ENCODE measurements at places on chromosomes 2 and 18. TPM values are rescaled to one million over a fixed set of nuclear protein-coding genes. Genes with fewer than 3 reads are reported as not detected.
A peak's percentile ranks its signal among the peaks of the same experiment; 100 is the strongest.

GRCh38 chr2:40244251-40244650 lies 207.6 kb downstream of the SLC8A1 start:
- DNase-seq, result no peak

- no peak for DNase-seq
Measured at GRCh38 chr2:206127656-206128055, 31.6 kb downstream of the NDUFS1 start.

DNA sequence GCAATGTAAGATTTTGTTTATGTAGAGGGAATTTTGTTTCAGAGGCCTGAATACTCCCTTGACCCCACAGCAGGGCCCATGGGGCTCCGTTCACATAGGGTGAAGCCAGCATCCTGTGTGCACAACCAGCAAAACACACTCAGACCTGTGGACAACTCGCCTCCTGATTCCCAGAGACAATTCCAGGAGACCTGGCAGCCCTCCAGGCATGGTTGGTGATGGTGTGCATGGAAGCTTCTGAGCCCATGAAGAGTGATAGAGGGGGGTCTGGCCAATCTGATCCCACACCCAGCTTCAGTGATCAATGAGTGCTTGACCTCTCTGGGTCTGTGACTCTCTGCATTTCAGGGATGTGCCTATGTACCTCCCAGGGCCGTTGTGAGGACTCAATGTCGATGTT lies 91.0 kb upstream of the RAB6C start:
- no peak for DNase-seq

- DNase-seq, result no peak
Measured at GRCh38 chr18:21300035-21300907, 58.2 kb downstream of the GREB1L start.

GRCh38 chr2:106863387-106863786 lies 22.6 kb downstream of the ST6GAL2 start:
- no peak for DNase-seq

DNA sequence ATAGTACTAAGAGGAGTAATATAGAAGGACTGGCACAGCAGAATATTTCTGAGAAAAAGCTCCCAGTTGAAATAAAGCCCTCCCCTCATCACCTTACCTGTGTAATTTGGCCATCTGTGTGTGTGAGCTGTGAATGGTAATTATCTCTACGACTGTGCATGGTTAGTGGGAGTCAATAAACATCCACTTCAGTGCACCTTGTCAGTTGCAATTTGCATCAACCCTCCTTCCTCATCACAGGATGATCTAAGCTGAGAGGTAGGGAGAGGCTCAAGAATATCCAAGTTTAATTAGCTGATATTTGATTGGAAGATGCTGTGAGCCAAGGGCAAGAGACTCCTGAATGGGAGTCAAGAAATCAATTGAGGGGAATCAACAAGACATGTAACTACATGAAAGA lies 694.9 kb upstream of the KLHL29 start:
- no peak for DNase-seq

DNA sequence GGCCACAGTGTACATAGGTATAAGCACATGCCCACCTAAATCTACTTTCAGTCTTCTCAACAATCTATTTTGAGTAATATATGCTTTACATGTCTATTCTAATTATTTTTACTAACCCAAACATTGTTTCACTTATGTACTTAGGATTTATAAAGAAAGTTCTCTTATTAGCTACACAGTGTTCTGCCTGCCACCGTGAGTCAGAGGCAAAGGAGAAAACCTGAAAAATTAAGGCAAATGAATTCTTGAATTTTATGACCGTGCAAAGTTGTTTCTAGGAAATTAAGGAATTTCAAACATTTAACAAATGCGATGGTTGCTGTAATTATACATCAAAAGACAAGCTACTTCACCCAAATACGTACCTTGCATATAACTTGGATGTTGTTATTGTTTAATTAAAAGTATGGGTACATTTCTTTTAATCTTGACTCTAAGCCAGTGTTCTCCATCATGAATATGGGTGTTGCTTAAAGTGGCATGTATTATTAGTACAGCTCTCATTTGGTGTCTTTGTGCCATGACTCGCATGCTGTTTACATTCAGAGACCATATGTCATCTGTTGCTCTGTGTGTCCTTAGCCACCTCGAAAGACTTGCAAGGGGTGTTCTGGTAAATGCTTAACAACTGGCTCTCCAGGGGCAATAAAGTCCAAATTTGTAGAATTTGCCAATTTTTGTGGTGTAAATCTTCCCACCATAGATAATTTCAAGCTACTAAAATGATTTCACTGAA lies 154.3 kb upstream of the FN1 start:
- no peak for DNase-seq

- no peak for DNase-seq
Measured at GRCh38 chr18:10752382-10752781, 226.6 kb downstream of the NAPG start.

DNA sequence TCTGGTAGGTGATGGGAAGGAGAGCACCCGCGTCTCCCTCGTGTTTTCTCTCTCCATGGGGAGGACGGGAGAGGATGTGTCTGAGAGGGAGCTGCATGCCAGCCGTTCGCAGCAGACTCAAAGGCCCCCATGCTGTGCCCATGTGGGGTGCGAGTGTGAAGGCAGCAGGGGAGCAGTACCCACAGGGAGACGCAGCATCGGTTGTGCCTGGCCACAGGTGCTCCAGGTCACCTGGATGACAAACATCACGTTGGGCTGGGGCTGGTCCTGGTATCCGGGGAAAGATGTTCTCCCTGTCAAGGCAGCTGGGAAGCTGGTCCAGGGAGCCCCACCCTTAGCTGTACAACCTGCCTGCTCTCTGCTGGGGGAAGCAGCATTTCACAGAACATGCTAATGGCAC lies 119.5 kb upstream of the SALL3 start:
- DNase-seq, result no peak

DNA sequence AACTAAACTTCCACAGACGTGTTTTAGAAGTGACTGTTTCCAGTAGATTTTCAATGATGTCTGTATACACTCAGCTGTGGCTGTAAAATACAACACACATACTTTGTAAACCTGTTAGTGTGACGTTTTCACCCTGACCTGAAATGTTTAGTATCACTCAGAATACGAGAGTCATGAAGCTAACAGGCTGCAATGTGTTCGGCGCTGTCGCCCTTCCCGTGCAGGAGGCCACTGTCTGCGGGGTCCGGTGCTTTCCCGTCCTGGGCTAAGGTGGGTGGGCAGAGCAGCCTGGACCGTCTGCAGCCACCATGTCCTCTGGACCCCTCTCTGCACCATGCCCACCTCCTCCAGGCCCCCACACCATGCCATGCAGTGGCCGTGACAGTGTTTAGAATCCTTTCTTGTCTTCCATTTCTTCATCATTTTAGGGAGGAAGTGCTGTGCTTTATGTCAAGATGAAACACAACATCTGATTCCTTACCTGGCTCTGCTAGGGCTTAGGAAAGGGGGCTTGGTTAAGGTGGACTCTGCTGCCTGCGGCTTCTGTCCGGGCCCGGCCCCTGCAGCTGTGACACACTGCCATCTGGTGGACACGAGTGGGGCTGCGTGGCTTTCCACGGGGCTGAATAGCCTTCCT lies 53.8 kb upstream of the RBM44 start:
- DNase-seq, result peak; percentile 75

DNA sequence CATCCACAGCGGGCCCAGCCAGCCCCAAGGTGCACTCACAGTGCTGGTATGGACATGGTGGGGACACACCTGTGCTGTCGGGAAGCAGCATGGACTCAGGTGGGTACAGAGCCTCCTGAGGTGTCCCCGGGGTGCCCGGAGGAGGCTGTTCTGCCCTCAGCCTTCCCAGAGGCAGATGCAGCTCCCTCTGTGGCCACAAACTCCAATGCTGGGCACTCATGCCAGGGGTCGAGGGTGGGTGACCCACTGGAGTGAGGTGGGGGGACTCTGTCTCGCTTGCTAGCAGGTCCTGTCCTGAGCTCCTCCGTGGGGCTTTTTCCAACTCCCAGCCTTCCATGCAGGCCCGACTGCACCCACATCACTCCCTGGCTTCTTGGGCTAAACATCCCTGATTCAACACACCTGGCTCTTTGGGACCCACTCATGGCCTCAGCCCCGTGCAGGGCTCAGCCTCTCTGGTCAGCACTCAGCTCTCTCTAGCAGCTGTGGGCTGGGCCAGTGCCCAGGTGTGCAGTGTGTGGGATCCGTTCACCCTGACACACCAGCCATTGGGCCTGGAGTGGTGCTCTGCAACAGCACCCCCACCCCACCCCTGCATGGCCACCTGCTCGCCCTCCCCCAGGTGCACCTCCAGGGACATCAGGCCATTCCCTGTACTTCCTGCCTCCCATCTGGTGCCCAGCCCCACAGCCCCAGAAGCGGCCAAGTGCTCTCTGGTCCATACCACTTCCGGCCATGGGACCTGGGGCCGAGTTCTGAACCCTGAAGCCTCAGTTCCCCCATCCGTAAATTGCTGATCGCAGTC lies 16.0 kb downstream of the RAMP1 start:
- DNase-seq, result no peak

DNA sequence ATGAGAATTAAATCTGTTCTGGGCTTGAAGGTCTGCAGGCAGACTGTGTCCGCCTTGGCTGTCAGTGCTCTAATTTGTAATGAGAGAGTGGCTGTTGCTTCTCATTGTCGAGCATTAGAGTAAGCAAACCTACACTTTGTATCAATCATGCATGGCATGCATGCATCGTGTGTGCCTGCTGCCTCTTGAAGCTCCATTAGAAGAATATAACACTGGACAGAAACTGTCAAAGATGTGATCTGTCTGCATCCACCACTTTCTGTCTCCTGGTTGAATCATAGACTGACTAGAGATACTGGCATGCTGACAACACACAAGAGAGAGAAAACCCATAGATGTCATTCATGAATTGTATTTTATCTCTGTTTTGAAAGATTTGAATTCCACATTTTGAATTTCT lies 275.0 kb upstream of the NXPH2 start:
- DNase-seq, result no peak

GRCh38 chr2:240051697-240052096 lies 1.6 kb downstream of the OR6B3 start:
- DNase-seq, result no peak

- DNase-seq, result no peak
Measured at GRCh38 chr18:46650681-46651080, 6.3 kb downstream of the LOXHD1 start.

Gene CNDP1
- 0.31 TPM for polyA plus RNA-seq

Gene MC5R
- polyA plus RNA-seq, result 5.5 TPM

Gene FZD7
- 27.5 TPM for polyA plus RNA-seq

Gene GALNT3
- 1.3 TPM for polyA plus RNA-seq

Gene RND3
- 32.5 TPM for polyA plus RNA-seq

Gene DRC1
- not detected for polyA plus RNA-seq

Gene RAB31
- polyA plus RNA-seq, result 20.8 TPM
